PC-9 (cell line): ENCODE measurements at places on chromosomes 7 and 10. TPM values are rescaled to one million over a fixed set of nuclear protein-coding genes. Genes with fewer than 3 reads are reported as not detected.
A peak's percentile ranks its signal among the peaks of the same experiment; 100 is the strongest.

DNA sequence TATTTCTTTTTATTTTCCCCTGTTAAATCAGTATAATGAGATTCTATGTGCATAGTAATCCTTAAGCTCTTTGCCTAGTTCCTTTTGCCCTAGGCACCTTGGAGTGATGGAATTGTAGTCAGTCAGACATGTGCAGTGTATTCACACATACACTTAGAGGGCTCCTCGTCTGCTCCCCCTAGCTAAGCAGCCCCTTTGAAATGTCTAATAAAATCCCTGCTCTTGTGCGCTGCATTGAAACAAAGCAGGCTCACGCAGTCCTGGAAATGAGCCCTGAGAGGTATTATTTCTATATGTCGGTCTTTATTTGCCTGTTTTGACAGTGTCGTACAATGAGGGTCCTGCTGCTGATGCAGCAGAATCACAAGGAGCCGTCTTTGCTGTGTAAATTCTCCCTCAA lies 258.7 kb downstream of the AUTS2 start:
- H3K27ac ChIP-seq = no peak overlapping the region
- no peaks in the 10 kb centered on the region for H3K36me3 ChIP-seq
- no peaks in the 10 kb centered on the region for H3K4me1 ChIP-seq
- no peaks in the 10 kb centered on the region for H3K27me3 ChIP-seq
- DNase-seq = no peak

- H3K27ac ChIP-seq = peak overlapping the region; percentile 35; the same call in 1 of the 2 replicates
- H3K4me1 ChIP-seq = peaks cover 62% of the 10 kb centered on the region
- H3K36me3 ChIP-seq = peaks cover 35% of the 10 kb centered on the region
- DNase-seq = peak; percentile 61
- H3K4me3 ChIP-seq = no peak overlapping the region
- H3K27me3 ChIP-seq = no peaks in the 10 kb centered on the region
These were observed 202.7 kb downstream of the FAM107B start for GRCh38 chr10:14571866-14572507.

DNA sequence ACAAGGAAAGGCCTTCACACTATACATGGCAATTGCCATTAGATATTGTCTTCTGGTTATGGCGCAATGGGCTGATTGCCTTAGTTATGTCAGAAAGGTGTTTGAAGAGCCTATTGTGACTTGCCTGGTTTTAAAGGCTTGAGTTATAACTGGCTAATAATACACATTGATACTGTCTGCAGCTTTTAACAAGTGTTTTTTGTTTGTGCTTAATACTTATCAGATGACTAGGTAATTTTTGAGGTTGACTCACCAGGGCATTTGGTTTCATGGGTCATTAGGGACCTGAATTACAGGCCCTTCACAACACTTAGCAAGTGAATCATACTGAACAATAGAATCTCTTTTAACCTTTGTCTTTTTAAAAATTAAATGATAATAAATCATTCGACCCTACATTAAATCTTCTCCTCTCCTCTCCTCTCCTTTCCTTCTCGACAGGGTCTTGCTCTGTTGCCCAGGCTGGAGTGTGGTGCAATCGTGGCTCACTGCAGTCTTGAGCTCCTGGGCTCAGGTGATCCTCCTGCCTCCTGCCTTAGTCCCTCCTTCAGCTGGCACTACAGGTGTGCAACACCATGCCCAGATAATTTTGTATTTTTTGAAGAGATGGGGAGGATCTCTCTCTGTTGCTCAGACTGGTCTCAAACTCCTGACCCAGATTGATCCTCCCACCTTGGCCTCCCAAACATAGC lies 196.3 kb downstream of the JCAD start:
- H3K4me1 ChIP-seq = peaks cover 74% of the 10 kb centered on the region
- H3K27me3 ChIP-seq = no peaks in the 10 kb centered on the region
- peak overlapping the region; percentile 16; the same call in 1 of the 2 replicates for H3K4me3 ChIP-seq

Gene OR2A1
- total RNA-seq = not detected in 2 replicates

Gene LIPK
- total RNA-seq = not detected in 2 replicates
